ENCODE measurements at places on chromosomes 5 and 9.

DNA sequence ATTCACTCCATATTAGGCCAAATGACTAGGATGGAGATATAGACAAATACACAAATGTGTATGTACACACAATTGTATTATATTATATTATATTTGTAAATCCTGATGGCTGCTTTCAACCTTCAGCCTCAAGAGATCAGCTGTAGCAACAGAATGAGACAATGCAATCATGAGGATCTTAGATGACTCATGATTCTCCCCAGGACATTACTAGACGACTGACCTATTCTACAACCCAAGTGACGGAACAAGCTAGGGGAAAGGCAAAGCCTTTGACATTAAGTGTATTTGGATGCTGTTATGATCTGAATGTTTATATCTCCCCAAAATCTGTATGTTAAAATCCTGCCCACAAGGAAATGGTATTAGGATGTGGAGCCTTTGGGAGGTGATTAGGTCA lies 66.5 kb downstream of the COX7C start:
- no peak for DNase-seq

DNA sequence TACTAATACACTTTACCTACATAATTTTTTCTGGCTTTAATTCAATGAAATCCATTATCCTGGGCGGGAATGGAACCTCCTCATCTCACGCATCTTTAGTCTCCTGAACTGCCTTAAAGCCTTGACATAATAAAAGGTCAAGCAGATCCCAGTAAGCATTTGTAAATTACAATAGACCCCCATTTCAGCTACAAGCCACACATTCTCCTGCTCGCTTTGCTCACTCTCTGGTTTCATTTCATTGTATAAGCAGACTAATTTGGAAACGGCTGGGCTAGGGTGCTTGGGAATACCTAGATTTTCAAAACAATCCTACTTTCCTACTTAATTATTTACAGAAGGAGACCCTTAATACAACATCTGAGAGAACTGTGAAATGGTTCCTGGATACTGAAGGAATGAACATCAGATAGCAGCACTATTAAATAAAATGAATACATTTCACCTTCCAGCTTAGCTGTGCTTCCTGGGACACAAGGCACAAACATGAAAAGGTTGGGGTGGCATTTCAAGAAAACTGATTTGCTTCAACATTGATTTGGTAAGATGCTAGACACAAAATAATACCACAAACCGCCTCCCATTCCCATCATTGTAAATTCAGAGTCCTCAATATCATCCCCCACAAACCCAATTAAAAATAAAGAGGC lies 1.5 kb downstream of the JAKMIP2 start:
- DNase-seq = no peak

DNA sequence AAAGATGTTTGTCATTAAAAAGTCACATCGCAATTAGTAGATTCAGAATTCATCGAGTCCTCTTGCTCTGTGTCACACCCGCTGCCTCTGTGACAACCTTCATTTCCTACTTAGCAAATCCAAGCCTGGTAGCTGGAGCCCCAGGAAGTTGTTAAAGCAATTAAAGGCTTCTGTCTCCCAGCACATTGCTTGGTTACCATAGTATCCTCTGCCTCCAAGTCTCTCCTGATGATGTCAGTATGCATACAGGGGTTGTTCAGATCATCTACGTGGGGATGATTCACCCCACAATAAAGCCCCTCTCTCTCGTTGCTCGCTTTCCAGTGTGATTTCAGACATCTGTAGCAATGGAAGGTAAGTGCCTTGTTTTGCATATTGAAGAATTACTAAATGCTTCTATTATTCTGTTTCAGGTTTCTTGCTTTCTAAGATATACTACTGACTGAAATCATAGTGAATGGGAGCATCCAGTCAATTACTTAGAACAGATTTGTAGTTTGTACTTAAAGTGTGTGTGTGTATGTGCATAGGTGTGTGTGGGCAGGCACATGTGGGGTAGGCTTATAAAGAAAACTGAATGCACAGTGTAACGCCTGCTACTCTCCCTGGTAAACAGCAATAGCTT lies 52.9 kb downstream of the PAM start:
- no peak for DNase-seq

GRCh38 chr5:154866841-154867240 lies 8.4 kb downstream of the CNOT8 start:
- no peak for DNase-seq

DNA sequence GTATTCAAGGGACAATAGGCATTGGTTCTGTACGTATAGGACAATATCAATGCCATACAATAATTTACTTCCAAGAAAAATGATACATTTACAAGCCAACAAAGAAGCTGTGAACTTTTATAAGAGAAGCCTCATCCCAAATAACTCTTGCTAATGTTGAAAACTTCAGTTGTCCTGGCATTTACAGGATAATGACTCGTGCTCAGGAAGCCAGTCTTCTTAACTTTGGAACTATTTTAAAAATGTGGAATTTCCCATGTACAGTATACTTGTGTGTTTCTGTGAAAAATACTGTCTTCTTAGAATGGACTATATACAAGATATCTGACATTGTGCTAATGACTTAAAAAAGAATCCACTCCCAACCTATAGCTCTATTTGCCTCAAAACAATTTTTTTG lies 1479.3 kb upstream of the CDH9 start:
- DNase-seq = no peak

DNA sequence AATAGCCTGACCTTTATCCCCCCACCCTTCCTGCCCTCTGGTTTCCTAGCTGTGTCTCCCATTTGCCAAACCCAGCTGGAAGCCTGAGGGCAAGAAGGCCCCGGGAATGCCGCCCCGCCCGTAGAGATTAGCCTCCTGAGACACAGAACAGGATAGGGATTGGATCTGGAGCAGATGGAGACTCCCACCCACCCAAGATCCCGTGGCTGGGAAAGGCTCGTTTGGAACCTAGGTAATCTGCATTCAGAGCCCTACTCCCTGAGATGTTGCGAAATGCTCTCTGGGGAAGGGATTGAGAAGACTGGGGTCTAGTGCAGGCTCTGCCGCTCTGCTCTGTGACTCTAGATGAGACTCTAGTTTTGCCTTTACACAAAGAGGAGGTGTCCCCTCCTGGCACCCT lies 10.9 kb downstream of the AQP3 start:
- DNase-seq = no peak

- no peak for DNase-seq
Observed at GRCh38 chr5:90014420-90014819, 395.1 kb downstream of the CETN3 start.

DNA sequence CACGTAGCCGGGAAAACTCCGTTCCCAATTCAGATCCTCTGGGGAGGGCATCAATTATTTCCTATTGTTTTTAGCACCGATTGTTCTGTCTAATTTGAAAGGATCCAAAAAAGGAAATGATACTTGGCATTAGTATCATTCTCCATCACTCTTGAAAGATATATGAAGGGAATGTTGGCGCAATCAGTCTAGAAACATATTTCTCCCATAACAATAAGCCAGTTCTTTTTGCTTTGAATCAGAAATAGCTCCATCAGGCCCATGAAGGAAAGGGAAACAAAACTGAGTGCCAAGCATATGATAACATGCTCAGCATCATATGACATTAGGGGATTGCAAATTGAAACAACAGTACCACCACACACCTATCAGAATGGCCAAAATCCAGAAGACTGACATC lies 39.8 kb downstream of the SRD5A1 start:
- DNase-seq = no peak

DNA sequence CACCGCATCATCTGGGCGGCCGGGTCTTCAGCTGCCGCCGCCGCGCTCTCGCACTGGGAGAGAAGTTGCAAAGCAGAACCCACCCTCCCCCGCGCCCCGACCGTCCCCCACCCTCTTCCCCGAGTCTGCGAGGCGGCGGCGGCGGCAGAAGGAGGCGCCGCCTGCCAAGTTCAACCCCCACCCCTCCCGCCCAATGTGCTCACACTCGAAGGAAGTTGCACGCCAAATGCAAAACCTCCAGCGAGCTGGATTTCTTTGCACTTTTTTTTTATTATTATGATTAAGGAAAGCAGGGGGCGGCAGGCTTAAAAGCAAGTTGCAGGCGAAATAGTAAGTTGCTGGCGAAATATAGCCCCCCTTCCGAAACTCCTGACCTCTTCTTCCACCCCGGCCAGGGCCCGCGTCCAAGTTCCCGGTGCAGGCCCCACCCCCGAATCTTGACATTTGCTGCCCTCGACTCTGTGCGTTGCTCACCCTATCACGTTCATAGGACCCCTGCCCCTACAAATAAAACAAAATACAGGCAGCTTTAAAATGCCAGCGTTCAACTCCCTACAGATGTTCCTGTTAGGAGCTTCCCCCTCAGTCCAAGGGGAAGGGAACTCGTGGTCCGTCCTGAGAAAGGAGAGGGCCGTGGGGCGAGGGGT lies 1.1 kb upstream of the NR3C1 start:
- peak; percentile 92 for DNase-seq

GRCh38 chr9:126564716-126565115 lies 49.0 kb upstream of the LMX1B start:
- no peak for DNase-seq

GRCh38 chr9:134404376-134405358 lies 78.4 kb downstream of the RXRA start:
- DNase-seq = no peak

DNA sequence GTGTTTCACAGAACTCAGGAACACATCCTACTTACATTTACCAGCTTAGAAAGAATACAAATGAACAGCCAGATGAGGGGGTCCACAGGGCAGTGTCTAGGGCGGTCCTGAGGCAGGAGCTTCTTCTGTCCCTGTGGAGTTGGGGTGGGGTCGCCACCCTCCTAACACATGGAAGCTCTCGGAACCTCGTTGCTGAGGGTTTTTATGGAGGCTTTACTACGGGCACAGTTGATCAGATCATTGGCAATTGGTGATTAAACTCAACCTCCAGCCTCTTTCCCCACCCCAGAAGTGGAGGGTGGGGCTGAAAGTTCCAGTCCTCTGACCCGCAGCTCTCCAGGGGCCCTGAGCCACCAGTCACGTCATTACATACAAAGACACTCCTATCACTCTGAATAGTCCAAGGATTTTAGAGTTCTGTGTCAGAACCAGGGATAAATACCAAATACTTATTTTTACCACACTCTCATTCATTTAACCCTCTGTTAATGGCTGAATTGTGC lies 156.9 kb downstream of the COL23A1 start:
- no peak for DNase-seq

DNA sequence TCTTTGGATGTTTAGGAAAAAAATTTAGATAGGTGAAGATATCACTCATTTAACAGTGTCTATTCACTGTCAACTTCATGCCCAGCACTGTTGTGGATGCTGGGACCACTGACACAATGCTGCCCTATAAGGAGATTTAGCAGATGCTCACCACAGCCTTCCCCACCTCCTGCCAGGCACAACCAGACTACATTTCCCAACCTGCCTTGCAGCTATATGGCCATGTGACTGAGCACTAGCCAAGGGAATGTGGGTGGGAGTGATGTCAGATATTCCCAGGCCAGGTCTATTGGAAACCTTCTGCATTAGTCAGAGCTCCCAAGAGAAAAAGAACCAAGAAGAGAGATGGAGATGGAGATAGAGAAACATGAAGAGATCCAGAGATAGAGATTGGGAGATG lies 302.6 kb upstream of the TAS2R1 start:
- no peak for DNase-seq

DNA sequence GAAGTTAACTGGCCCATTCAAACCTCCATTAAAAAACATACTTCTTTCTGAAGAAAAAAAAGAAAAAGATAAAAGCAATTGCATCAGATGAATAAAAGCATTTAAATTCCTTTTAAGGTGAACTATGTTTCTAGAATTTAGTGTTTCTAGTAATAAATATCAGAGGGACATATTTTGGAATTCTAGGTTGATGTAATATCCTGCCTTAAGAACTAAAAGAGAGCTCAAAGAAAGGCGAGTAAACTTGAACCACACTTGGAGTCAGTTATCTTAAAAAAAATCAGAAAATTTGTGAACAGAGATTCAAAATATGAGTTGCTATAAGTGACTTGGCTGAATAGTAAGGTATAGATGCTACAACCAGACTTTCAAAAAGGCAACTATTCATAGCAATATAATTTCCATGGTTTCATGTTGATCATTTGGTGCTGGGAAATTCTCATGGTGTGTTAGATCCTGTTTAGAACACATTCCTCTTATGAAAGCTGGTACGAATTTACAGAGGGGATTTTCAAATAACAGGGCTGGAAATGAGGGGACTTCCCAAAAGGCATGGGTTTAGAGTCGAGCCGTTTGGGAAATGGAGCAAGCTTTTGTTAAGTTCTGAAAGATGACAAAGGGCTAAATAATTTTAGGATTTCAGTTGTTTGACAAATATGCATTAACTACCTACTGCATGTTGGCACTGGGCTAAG lies 37.6 kb upstream of the RAI14 start:
- DNase-seq = no peak

DNA sequence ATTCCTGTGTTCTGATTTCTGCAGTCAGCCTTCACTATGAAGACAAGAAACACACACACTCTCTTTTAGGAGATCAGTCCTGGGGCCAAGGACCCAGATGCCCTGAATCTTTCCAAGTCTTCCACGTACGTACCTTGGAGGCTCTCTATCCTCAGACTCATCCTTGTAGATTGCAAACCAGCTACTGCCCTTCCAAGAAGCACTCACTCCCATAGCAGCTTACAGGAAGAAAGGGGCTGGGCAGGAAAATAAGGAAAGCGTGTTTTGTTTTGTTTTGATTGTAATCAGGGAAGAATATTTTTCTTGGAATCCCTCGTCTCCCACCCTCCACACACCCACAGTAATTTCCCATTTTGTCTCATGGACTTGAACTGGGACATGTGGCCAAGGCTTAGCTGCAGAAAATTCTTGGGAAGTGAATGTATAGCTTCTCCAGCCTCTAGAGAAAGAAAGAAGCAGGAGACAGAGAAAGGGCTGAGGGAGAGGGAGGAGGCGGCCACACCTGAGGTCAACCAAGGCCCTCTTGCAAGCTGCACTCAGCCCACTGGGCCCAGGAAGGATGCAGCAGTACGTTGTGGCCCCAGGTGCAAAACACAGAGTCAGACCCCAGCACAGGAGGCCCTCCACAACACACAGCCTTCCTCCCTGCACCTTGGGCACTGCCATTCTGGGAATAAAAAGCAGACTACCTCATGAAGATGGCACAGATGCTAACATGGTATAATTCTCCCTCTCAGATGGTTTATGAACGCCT lies 29.9 kb downstream of the IRX2 start:
- no peak for DNase-seq

- no peak for DNase-seq
Observed at GRCh38 chr9:18906656-18907395, 126.2 kb downstream of the SAXO1 start.

- DNase-seq = no peak
Observed at GRCh38 chr9:128523199-128523925, 18.8 kb downstream of the GLE1 start.

DNA sequence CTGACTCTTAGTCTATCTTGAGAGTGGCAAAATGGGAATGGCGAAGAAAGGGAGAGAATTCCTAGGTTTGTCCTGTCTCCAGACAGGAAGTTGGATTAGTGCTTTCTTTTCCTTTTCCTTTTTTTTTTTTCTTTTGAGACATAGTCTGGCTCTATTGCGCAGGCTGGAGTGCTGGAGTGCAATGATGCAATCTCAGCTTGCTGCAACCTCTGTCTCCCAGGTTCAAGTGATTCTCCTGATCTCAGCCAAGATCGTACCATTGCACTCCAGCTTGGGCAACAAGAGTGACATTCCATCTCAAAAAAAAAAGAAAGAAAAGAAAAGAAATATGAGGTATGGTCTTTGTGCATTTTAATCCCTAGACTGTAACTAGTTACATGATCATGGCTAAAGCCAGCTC lies 12.6 kb upstream of the KIF27 start:
- no peak for DNase-seq

GRCh38 chr9:74800226-74800625 lies 87.5 kb downstream of the TRPM6 start:
- DNase-seq = no peak

- no peak for DNase-seq
Observed at GRCh38 chr5:79488058-79488457, 25.9 kb downstream of the HOMER1 start.

Measured in spleen (tissue), 13 donors.